Pancreas (tissue), 10 donors: ENCODE measurements at places on chromosomes 5 and 9.

DNA sequence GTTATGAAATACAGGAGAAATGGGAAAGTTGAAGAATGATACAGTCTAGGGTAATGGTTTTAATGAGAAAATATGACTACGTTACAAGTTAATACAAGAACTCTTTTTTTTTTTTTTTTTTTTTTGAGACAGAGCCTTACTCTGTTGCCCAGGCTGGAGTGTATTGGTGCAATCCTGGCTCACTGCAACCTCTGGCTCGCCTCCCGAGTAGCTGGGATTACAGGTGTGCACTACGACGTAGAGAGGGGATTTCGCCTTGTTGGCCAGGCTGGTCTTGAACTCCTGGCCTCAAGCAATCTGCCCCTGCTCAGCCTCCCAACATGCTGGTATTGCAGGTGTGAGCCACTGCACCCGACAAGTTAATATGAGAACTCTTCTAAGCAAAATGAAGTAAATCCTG lies 77.1 kb upstream of the SELENOP start:
- H3K27ac ChIP-seq = no peak overlapping the region
- H3K4me3 ChIP-seq = no peak overlapping the region
- H3K4me1 ChIP-seq = no peaks in the 10 kb centered on the region
- DNase-seq = no peak

DNA sequence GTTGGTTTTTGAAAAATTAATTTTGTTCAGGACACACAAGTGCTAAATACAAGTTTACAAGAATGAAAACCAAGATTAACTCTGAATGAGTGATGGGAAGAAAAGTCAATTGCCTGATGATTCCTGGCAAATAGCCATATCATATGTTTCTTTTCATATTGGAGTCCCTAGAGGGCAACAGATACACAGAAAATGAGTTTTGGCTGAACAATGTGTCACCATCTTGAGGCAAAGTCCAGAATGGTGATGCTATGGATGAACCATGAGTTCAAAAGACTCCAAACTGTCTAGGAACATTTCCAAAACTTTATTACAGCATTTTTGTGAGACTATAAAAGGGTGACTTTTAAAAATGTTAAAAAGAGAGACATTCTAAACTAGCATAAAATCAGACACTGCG lies 382.9 kb downstream of the TMEM161B start:
- no peak overlapping the region for H3K4me3 ChIP-seq
- H3K27me3 ChIP-seq = no peaks in the 10 kb centered on the region
- no peak overlapping the region for H3K27ac ChIP-seq
- H3K36me3 ChIP-seq = no peaks in the 10 kb centered on the region
- no peak for DNase-seq

DNA sequence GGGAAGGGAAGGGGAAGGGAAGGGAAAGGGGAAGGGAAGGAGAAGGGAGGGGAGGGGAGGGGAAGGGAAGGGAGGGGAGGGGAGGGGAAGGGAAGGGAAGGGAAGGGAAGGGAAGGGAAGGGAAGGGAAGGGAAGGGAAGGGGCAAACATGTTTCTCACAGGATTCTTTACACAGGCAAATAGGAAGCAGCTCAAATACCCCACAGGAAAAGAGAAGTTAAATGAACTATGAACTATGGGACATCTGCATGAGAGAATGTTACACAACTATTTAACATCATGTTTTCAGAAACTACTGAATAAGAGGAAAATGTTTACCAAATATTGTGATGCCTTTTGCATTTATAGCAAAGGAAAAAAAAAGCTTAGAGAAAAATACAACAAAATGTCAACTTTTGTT lies 125.4 kb upstream of the SLC30A5 start:
- DNase-seq = no peak
- no peak overlapping the region for H3K4me3 ChIP-seq
- no peak overlapping the region for H3K27ac ChIP-seq
- H3K36me3 ChIP-seq = no peaks in the 10 kb centered on the region

DNA sequence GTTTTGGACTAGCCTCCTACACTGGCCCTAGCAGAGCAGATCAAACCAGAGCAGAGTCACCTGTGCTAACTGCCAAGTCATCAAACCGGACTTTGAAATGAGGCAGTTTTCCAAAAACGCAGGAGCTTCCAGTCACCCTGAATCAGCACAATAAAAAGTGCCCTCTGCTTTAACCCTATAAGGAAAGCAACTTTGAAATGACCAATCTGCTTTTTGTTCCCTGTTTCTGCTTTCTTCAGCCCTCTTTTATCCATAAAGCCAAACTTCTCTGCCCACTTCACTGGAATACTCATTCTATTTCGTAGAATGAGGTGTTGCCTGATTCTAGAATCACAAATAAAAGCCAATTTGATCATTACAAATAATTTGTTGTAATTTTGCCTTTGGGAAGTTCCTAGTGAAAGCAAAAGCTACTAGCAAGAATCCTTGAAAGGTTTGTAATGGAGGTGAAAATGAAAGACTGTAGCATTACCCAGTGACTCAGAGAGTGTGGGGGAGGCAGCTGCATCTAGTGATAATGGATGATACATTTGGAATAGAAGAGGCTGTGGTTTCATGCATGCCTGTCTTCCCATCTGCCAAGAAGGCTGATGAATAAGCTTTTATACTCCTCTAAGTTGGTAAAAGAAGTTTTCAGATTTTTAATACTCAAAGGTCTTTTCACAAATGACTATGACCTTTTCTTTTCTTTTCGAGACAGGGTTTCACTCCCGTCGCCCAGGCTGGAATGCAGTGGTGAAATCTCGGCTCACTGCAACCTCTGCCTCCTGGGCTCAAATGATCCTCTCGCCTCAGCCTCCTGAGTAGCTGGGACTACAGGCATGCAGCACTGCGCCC lies 14.9 kb downstream of the SPAAR start:
- H3K36me3 ChIP-seq = no peaks in the 10 kb centered on the region
- H3K27me3 ChIP-seq = no peaks in the 10 kb centered on the region
- no peaks in the 10 kb centered on the region for H3K4me1 ChIP-seq
- no peak for DNase-seq
- H3K4me3 ChIP-seq = no peak overlapping the region

- H3K4me3 ChIP-seq = no peak overlapping the region
- peak; percentile 67 for DNase-seq
- no peaks in the 10 kb centered on the region for H3K36me3 ChIP-seq
- H3K27me3 ChIP-seq = no peaks in the 10 kb centered on the region
Measured at GRCh38 chr9:93675336-93676150, 99.2 kb downstream of the PHF2 start.

- no peaks in the 10 kb centered on the region for H3K36me3 ChIP-seq
- peak overlapping the region; percentile 90 for H3K27ac ChIP-seq
- H3K4me3 ChIP-seq = no peak overlapping the region
- H3K27me3 ChIP-seq = no peaks in the 10 kb centered on the region
- H3K4me1 ChIP-seq = peaks cover 26% of the 10 kb centered on the region
Measured at GRCh38 chr9:5626727-5627634, 1.9 kb upstream of the RIC1 start.

GRCh38 chr5:96440185-96440538 lies 7.1 kb upstream of the PCSK1 start:
- H3K4me3 ChIP-seq = no peak overlapping the region
- no peaks in the 10 kb centered on the region for H3K27me3 ChIP-seq
- H3K36me3 ChIP-seq = no peaks in the 10 kb centered on the region
- no peaks in the 10 kb centered on the region for H3K4me1 ChIP-seq
- no peak overlapping the region for H3K27ac ChIP-seq

- no peaks in the 10 kb centered on the region for H3K36me3 ChIP-seq
- H3K4me3 ChIP-seq = no peak overlapping the region
- DNase-seq = no peak
- H3K27me3 ChIP-seq = peaks cover 20% of the 10 kb centered on the region
Measured at GRCh38 chr5:77642738-77643653, 4.5 kb upstream of the OTP start.

- no peak for DNase-seq
- H3K27me3 ChIP-seq = no peaks in the 10 kb centered on the region
- no peak overlapping the region for H3K4me3 ChIP-seq
- no peak overlapping the region for H3K27ac ChIP-seq
- no peaks in the 10 kb centered on the region for H3K36me3 ChIP-seq
Measured at GRCh38 chr9:77463151-77463550, 185.0 kb downstream of the GNA14 start.

DNA sequence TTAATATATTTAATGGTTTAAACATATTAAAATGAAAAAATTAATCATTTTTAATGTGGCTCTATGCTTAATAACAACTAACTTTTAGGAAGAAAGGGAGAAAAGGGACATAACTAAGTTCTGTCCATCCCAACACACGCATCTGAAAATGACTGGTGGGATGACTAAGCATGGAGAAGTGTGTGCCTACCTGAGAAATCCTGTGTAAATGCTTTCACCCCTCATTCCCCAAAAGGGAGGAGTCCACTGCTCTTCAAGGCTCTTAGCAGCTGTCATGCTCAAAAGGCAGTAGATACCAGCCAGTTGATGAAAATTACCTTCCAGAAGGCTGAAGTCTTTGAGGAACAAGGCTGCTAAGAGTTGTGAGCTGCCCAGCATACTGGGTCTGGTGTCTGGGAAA lies 130.9 kb downstream of the NFIB start:
- H3K27ac ChIP-seq = no peak overlapping the region
- no peak overlapping the region for H3K4me3 ChIP-seq
- no peaks in the 10 kb centered on the region for H3K36me3 ChIP-seq
- peaks cover 44% of the 10 kb centered on the region for H3K4me1 ChIP-seq
- no peaks in the 10 kb centered on the region for H3K27me3 ChIP-seq
- no peak for DNase-seq

DNA sequence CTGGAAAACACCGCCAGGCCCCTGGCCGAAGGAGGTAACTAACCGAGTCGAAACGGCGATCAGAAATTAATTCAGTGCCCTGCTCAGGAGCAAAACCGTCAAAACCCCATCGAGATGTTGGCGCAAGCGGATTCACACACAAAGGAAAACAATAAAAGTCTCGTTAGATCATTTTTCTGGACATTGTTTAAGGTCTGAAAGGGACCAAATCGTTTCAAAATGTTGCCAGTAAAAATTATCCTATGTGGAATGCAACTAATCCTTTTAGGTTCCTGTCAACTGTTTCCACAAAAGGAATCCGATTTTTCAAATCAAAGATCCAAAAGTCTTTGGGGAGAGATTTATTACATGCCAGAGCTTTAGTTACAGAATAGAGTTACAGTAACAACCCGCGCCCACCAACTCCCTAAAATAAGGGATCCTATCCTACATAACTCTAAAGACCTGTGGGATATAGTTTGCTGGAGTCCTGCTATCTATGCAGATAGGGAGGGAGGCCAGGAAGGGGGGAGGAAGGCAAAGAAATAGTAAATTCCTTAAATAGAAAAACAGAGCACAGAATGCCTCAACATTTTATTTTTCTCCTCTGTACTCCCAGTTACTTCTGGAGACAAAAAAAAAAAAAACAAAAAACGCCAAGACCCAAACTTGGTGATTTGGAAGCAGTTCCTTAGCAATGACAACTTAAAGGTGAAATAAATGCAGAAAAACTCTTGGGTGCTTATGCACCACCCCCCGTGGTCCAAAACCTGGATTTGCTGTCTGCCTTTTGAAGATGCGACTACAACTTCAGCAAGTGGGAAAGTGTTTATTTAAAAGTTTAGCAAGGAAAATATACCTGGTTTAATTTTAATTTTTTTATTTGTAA lies 10.6 kb downstream of the FOXD1 start:
- peaks cover 23% of the 10 kb centered on the region for H3K27me3 ChIP-seq
- H3K27ac ChIP-seq = no peak overlapping the region
- H3K4me1 ChIP-seq = peaks cover 6% of the 10 kb centered on the region
- DNase-seq = no peak
- no peak overlapping the region for H3K4me3 ChIP-seq

DNA sequence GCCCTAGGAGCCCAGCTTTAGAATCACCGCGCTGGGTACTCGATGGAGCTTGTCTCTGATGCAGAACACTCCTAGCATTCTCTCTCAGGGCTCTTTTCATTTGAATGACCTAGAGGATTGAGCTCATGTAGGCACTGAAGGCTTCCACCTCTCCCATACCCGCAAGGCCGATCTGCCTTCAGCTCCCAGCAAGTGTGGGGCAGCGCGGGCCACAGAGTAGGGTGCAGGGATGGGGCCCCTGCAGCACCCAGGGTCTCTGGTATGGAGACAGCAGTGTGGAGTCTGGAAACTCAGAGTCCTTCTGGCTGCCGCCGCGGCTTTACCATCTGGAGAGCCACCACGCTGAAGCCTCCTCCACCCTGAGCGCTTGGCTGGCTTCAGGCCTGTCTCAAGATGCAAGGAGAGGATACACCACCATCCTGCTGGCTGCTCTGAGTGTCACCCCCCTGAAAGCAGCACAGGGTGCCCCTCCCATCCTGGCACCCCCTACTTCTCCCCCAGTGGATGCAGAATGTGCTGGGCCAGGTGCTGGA lies 12.9 kb downstream of the STKLD1 start:
- H3K27ac ChIP-seq = no peak overlapping the region
- no peaks in the 10 kb centered on the region for H3K4me1 ChIP-seq
- no peaks in the 10 kb centered on the region for H3K27me3 ChIP-seq
- no peak for DNase-seq
- no peaks in the 10 kb centered on the region for H3K36me3 ChIP-seq

DNA sequence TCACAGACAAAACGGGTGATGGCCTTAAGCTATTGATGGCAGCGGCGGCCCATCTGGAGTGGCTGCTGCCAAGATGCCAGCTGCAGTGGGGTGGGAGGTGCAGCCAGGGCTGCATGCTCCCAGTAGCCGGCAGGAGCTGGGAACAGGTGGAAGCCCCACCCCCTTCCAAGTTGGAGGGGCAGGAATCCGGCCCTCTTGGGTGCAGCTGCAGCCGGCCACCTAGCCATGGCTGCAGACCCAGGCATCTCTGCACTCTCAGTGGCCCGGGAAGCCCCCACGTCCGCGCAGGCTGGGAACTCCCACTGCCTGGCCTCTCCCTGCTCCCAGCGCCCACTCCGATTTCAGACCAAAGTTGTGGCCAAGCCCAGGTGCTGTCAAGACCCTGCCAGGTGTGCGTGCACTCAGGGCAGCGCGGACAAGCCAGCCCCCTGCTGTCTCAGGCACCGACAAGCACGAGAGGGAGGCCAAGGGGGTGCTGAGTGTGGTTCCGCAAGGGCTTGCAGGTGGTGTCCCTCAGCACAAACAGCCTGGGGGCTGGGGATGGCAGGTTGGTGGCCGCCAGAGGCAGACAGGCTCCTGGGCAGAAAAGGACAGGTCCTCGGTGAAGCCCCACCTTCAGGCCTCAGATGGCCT lies 115.1 kb upstream of the TSLP start:
- no peaks in the 10 kb centered on the region for H3K4me1 ChIP-seq
- H3K27me3 ChIP-seq = no peaks in the 10 kb centered on the region
- no peak overlapping the region for H3K4me3 ChIP-seq
- no peaks in the 10 kb centered on the region for H3K36me3 ChIP-seq
- DNase-seq = no peak

- DNase-seq = no peak
- no peaks in the 10 kb centered on the region for H3K36me3 ChIP-seq
- no peaks in the 10 kb centered on the region for H3K4me1 ChIP-seq
- H3K27ac ChIP-seq = no peak overlapping the region
- H3K4me3 ChIP-seq = no peak overlapping the region
- H3K27me3 ChIP-seq = no peaks in the 10 kb centered on the region
Measured at GRCh38 chr9:80366626-80367025, 794.9 kb downstream of the TLE4 start.

GRCh38 chr5:87807783-87808182 lies 395.1 kb upstream of the CCNH start:
- no peak overlapping the region for H3K4me3 ChIP-seq
- H3K27me3 ChIP-seq = no peaks in the 10 kb centered on the region
- no peak overlapping the region for H3K27ac ChIP-seq
- DNase-seq = no peak

GRCh38 chr5:30880514-30880913 lies 313.0 kb upstream of the CDH6 start:
- no peak for DNase-seq
- H3K4me3 ChIP-seq = no peak overlapping the region
- H3K27ac ChIP-seq = no peak overlapping the region
- no peaks in the 10 kb centered on the region for H3K36me3 ChIP-seq
- H3K27me3 ChIP-seq = no peaks in the 10 kb centered on the region
